HFFc6 (cell line): ENCODE measurements at places on chromosomes 12 and 14.

DNA sequence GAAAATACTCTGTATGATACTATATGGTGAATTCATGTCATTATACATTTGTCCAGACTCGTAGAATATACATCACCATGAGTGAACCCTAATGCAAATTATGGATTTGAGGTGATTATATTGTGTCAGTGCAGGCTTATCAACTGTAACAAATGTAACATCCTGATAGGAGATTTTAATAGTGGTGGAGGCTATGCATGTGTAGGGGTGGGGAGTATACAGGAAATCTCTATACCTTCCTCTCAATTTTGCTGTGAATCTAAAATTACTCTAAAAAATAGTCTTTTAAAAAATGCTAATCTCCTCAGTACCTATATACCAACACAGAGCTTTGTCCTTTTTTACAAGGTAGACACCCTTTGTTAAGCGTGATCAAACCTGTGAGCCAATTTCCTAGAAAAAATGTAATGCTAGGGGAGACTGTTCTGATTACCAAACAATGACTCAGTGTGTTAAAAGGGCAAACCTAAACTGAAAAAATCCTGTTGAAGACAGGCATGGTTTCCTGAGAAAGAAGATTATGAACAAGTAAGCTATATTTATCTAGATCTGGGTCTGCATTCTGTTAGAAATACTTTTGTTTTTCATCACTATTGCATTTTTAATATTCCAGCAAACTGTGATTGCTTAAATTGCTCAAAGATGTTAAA is 170.9 kb downstream of the DUSP6 start:
- peak; percentile 66 for DNase-seq

DNA sequence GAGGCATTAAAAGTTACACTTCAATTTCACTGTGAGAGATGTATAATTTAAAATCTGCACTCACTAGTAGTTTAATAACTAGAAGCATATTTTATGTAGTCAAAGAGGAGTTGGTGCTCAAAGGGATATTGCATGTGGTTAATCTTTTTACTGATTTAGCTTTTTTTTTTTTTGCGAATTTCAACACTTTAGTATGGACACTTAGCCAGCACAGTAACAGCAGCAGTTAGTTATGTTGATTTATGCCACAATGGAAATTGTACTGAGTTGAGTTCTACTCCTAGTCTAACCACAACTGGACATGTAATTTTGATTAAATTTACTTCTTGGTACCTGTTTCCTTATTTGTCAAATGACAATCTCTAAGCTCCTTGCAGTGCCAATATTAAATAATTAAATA is 104.2 kb downstream of the RERG start:
- DNase-seq = no peak

DNA sequence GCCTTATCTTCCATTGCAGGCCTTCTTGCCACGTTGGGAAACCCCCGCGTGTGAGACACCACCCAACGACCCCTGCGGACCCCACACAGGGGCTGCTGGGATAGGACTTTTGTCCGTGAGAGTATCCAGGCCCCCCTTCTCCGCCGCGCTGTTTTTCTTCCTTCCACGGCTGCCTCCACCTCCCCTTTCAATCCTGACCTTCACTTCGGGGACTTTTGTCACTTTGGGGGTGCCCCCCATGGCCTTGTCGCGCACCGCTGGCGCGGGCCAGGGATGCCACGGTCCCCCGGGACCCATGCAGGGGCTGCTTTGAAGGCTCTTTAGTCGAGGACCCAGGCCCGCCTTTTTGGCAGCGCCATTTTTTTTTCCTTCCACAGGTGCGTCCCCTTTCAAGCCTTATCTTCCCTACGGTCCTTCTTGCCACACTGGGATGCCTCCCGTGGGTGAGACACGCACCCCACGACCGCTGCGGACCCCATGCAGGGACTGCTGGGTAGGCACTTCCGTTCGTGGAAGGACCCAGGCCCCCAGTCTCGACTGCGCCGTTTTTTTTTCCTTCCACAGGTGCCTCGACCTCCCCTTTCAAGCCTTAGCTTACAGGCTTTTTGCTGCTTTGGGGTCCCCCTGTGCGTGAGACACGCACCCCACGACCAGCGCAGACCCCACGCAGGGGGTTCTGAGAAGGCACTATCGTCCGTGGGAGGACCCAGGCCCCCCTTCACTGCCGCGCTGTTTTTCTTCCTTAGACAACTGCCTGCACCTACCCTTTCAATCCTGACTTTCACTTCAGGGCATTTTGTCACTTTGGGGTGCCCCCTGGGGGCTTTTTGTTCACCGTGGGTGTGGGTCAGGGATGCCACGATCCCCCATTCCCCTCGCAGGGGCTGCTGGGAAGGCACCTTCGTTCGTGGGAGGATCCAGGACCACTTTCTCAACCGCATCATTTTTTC is 267.4 kb downstream of the ALG10 start:
- DNase-seq = no peak

GRCh38 chr12:96033549-96034389 is 1.6 kb downstream of the LTA4H start:
- no peak for DNase-seq

DNA sequence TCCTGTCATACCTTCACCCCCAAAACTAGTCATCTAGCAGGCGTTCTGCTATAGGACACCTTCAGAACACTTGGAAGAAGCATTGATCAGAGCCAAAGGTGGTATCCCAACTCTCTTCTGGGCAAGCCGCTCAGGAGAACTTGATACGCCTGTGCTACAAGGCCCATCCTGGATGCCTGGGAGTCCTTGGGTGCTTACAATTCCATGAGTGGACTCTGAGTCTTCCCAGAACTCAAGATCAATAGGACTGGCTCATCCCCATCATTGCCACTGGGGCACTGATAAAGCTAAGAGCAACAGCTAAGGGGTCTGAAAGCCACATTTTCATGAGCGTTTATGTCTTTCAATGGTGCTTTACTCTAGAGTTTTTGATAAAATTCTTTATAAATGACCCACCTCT is 1.9 kb downstream of the SPTB start:
- no peak for DNase-seq

- peak; percentile 20 for DNase-seq
Observed at GRCh38 chr12:51827925-51828818, 20.3 kb downstream of the FIGNL2 start.

- no peak for DNase-seq
Observed at GRCh38 chr12:46256942-46257341, 11.9 kb downstream of the SLC38A1 start.

GRCh38 chr14:20458031-20458789 is 3.0 kb downstream of the PIP4P1 start:
- DNase-seq = no peak

DNA sequence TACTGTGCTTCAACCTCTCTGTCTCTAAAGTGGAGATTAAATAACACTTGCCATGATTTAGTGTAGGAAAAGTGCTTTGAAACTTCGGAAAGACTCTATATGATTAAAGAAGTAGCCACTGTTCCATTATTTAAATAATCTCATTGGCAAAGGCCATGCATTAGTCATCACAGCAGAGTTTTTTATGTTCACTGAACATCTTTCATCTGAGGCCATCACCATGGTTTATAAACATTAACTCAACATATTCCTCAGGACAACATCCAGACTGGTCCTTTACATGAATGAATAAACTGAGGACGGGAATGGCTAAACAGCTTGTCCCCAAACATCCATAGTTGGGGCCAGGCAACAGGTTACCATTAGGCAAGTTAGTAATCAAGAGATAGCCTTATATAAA is 124.6 kb upstream of the FRMD6 start:
- peak; percentile 68 for DNase-seq

DNA sequence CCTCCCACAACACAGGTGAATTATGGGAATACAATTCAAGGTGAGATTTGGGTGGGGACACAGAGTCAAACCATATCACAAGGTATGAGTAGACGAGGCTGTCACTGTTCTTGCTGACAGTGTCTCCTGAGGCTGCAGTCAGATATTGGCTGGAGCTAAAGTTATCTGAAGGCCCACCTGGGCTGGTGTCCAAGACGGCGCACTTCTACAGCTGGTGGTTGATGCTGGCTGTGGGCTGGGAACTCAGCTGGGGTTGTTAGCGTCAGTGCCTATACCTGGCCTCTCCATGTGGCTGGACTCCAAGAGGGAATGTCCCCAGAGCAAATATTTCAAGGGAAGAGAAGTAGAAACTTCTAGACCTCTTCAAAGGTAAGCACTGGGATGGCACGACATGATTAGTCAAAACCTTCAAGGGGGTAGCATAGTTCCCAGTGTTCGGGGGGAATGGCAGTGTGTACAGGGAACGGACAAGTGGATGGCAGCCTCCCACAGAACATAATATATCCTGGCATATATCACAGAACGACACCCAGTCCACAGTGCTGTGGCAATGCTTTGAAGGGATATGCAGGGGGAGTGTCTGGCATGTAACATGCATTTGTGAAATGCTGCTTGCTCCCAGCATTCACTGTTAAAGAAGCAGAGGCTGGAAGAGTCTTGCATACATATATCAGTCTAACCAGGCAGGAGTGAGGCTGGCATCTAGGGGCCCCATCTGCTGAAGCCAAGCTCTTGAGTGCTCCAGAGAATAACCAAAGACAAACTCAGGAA is 126.7 kb upstream of the RFLNA start:
- no peak for DNase-seq

GRCh38 chr14:103302966-103303365 is 31.1 kb upstream of the EIF5 start:
- DNase-seq = no peak

GRCh38 chr14:100187247-100187833 is 27.9 kb upstream of the DEGS2 start:
- DNase-seq = no peak

GRCh38 chr14:95008445-95009217 is 148.7 kb downstream of the DICER1 start:
- DNase-seq = no peak

DNA sequence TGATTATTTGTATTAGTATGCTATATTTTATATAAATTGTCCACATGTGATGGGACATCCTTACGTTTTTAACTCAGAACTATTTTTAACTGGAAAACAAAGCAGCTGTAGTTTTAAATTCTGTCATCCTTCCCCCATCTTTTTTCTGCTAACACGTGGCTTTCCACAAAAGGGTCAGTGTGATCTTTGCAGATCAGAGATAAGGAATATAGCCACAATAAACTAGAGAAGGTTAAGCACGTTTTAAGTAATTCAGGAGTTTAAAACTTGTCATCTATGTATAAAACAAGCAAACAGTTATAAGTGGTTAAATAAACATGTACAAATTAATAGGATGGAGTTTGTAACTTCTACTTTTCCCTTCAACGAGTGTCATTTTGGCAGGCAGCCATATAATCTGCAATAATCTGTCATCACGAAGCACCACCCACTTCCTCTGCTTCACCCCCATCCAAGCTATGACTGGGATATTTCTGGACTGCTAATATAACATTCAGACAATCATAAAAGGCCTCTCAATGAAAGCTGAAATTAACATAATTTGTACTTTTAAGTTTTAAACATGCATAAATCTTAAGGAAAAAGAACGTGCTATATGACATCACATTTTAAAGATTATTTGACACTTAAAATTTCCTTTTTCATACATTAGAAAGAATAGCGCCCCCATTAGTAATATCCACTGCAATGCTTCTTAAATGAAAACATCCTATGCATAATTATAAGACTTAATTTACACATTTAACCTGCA is 15.3 kb downstream of the TAOK3 start:
- DNase-seq = peak; percentile 54

- DNase-seq = no peak
Observed at GRCh38 chr12:98830657-98831056, 185.6 kb downstream of the APAF1 start.

- DNase-seq = no peak
Observed at GRCh38 chr12:2879853-2880252, 2.8 kb downstream of the RHNO1 start.

DNA sequence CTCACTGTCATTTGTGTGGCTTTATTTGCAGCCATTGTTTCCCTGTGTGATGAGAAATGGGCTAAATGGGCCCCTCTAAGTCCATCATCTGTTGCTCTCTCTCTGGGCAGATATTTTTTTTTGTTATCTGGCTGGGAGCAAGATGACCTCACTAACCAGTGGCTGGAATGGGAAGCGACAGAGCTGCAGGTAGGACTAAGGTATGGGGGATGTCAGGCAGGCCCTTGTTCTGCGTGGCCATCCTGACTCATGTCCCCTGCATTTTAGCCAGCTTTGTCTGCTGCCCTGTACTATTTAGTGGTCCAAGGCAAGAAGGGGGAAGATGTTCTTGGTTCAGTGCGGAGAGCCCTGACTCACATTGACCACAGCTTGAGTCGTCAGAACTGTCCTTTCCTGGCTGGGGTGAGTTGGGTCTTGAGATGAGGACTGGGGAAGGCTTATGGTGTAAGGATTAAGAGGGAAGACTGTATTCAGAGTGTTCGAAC is 1.3 kb downstream of the MARS1 start:
- peak; percentile 37 for DNase-seq

DNA sequence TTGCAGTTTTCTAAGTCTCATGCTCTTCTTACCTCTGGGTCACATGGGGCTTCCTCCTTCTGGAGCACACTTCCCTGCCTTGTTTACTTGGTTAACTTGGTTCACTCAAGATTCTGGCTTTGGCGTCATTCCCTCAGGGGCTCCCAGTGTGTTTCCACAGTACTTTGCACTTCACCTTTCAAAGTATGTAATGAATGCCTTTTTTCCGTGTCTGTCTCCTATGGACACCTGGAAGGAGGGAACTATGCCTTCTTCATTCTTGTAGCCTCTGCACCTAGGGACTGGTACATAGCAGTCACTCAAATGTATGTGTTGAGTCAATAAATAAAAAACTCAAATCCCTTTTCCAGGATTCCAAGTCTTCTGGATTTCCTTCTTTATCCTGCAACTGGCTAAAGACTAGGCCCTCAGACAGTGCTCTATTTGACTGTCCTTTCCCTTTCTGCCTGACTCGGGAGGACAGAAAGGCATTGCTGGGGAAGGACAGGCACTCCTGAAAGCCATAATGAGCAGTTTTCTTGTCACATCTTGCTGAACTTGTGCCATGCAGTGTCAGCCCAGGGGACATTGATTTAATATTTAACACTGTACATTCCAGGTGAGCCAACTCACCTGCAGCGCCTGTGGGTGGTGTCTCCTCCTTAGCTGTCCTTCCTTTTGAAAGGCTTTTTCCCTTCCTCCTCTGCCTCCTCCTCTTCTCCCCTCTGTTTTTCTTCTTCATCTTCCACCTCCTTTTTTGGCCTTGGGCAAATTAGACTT is 12.8 kb downstream of the MYRFL start:
- no peak for DNase-seq

DNA sequence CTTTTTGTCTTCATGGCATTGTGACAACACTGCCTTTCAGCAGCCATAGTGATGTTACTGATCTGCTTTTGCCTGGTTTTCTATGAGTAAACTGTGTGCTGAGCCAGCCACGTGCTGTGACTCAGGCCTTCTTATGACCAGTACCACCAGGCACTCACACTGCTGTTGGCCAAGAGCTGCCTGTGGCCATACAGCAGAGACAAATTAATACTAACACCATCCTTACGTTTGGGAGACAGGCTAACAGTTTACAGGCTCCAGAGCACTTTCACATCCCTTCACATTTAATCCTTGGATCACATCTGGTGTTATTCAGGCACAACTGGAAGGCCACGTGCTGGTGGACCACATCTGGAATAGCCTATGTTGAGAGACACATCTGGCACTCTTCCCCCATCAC is 377.9 kb downstream of the CCDC91 start:
- peak; percentile 93 for DNase-seq
